ENCODE measurements at places on chromosomes 7 and 10.

DNA sequence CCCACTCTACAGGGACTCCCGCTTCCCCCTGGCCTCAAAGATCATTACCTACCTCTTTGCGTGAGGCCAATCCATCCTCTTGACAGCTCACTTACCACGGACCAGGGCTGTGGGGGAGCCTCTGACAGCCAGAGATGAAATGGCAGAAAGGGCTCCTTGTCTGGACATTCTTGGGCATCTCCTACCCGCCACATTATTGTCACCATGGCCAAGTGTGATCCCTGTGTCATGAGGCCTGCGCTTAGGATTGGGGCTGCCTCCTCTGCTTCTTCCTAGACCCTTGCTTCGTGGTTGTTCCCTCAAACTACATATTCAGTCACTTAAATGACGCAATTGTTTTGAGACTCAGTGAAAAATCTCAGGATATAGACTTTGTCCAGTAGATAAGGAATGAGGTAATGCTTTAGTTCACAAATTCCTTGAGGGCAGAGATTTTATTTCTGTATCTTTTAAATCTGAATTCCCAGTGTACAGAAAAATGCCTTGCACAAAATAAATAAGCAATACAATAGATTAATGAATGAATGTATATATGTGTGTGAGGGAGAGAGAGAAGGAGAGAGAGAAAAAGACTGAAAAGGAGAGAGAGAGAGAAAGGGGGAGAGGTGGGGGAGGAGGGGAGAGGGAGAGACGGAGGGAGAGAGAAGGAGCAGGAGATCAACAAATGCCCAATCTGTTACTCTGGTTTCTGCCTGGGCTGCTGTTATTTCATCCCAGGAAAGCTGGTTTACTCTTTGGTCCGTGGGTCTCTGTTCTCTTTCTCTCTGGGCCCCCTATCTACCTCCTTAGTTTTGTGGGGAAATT is 159.0 kb downstream of the PLXNA4 start:
- DNase-seq = no peak

- no peak for DNase-seq
Observed at GRCh38 chr10:129725482-129725881, 238.6 kb downstream of the EBF3 start.

DNA sequence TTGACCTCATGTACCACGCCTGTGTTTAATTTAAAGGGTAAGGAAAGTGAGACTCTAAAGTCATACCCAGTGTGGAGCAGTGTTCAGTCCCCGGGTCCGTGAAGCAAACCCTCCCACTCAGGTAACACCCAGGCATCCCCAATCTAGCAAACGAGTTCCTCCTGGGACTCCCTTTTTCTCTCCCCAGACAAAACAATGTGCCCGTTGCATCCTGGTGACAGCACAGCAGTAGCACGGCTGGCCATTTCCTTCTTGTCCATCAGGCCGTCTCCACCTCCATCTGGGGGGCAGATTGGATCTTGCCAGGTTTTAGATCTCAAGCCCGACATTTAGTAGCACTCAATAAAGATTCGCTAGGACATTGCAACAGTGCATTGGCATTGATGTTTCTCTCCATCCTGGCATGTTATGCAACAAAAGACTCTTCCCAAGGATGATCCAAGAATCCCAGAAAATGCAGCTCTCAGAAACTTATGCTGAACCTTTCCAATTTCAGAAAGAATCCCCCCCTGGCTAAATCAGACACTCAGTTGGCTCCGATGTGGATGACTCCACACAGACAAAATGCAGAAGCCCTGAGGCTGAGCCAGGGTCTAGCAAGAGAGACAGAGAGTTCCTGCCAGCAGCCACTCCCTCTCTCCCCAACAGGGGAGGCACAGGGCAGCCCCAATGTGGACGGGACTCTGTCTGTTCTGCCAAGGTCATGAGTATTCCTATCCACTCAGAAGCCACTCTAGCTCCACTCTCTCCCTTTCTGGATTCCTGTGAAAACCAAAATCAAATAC is 274.5 kb upstream of the MGMT start:
- no peak for DNase-seq

DNA sequence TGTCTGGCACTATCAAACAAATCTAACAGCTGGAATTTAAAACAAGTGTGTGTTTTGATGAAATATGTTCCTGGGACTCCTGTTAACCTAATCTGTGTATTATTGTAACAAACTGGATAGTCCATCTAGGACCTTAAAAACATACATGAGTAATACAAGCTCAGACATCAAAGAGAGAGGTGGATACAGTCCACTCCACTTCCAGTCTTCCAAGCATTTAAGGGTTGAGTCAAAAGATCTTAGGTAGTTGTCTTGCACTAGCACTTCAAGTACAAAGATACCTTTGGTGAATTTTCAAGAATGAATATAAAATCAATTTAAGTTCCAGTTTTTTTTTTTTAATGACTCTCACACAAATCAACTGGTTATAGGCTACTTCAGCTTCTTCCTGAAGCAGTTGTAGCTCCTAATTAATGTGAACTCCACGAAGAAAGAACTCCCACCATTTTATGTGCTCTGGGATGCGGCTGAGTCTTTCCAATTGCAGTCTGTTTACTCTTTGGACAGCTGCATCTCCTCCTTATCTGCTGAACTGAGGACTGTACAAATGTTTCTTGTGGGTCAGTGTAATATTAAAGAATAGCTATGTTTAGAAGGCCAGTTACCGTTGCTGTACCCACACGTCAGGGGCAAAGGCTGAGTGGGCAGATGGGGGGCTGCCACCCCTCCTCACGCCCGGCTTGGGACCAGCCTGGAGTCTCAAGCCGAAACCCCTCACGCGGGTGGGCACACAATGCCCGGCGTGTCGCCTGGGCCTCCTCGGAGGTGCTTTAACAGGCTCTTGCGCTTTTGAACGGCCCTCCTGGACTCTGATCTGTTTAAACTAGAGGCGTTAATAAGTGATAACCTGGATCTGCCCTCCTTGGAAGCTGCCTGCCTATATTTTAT is 2.9 kb upstream of the IGF2BP3 start:
- DNase-seq = peak; percentile 27

- no peak for DNase-seq
Observed at GRCh38 chr10:69439813-69440506, 11.3 kb upstream of the TSPAN15 start.

DNA sequence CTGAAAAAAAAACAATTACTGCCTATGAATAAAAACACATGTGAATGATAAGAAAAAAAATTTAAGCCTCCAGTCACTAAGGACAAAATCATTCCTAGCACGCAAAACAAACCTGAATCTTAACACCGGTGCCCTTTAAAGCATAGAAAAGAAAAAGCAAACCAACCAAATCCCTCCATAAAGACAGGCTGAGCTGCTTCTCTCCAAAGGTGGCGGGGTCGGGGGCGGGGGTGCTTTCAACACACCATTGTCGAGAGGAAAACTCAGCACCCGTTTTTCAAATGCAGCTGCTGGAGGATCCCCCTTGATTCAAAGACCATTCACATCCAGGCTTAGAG is 1.4 kb downstream of the ST8SIA6 start:
- no peak for DNase-seq

GRCh38 chr10:119625570-119626280 is 25.5 kb upstream of the BAG3 start:
- DNase-seq = no peak

DNA sequence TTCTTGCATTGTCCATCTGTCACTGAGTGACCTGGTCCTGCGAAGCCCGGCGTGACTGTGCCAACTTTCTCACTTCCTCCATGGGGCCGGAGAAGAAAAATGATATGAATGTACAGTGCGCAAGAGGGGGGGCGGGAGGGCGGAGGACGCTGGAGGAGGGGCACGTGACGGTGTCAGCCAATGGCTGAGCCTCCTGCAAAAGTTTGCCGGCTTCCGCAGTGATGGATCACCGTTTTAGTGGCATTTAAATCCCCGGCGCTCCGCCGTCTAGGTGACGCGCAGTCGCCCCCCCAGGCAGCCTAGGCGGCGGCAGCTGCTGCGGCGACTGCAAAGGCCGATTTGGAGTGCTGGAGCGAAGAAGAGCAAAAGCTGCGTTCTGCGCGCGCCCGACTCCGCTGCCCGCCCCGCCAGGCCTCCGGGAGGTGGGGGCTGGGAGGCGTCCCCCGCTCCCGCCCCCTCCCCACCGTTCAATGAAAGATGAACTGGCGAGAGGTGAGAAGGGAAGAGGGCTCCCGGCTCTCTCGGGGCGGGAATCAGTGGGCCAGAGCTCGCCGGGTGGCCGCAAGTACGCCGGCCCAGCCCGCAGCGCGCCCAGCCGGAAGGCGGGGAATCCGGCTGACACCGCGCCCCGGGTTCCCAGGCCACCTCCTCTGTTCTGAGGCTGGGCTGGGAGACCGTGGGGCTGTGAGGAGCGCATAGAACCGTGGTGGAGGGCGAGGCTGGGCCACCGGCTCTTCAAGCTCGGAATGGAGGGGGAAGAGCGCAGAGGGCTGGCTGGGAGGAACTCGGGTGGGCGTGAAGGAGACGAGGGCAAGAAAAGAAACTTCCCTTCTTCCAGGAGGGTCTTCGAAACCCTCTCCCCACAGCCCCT is at the start of gene HOXA1:
Gene HOXA1 (minus strand): TSS at position 104 of the 871 bp plus-strand sequence. CDS start 88 bp downstream, at position 16.
- peak; percentile 74 for DNase-seq

GRCh38 chr7:4820967-4821471 is 40.8 kb downstream of the PAPOLB start:
- no peak for DNase-seq

DNA sequence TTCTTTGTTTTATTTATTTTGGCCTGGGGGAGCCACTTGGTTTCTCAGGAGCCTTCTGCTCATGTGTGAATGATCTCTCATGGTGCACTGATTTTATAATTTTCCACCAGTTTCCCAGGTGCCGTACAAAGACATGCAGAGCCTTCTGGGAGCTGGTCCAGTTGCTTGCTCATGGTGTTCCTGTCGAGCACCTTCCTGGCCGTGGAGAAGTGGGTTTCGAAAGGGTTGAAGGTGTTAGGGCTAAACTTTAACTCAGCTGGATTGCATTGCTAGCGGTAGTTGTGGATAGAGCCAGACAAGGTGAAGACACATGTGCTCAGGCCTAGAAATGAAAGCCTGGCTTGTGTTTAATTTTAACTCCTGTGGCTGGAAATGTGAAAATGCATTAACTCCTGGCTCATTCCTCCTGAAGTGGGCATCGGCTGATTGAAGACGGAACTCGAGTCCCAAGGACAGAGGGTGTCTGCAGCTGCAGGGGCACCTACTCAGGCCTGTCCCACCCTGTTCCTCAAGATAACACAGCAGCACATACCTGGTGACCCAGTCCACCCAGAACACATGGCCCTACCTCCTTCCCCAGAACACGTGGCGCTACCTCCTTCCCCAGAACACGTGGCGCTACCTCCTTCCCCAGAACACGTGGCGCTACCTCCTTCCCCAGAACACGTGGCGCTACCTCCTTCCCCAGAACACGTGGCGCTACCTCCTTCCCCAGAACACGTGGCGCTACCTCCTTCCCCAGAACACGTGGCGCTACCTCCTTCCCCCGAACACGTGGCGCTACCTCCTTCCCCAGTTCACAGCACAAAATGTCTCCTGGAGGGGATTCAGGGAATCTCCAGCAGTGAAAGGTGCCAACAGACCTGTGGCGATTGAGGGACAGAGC is 133.2 kb downstream of the WDR37 start:
- no peak for DNase-seq

GRCh38 chr10:34780818-34781380 is 34.2 kb downstream of the PARD3 start:
- DNase-seq = peak; percentile 6

- DNase-seq = no peak
Observed at GRCh38 chr10:122213766-122214165, 57.3 kb upstream of the BTBD16 start.

GRCh38 chr10:22252801-22253579 is 35.2 kb upstream of the EBLN1 start:
- DNase-seq = peak; percentile 17

DNA sequence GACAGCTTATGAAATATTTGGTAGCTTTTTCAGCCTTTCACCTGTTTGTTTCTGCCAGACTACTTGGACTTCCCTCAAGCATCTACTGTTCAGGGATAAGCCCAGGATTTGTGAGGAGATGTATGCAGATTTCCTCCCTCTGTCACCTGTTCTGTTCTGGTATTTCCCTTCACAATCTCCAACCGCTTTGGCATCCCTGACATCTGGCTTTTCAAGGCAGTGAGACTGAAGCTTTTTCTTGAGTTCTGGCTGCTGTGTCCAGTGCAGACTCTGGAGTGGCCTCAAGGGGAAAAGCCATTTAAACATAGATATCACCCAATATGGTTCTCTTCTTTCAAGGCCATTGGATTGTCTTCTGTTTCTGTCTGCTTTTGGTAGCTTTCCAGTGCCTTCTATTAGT is 369.7 kb downstream of the LRMDA start:
- DNase-seq = no peak
